ENCODE measurements at places on chromosomes 2 and 18.

- DNase-seq, result no peak
Measured at GRCh38 chr2:125684256-125684655, 971.7 kb upstream of the GYPC start.

- DNase-seq, result no peak
Measured at GRCh38 chr2:240449764-240450531, 14.5 kb downstream of the GPC1 start.

DNA sequence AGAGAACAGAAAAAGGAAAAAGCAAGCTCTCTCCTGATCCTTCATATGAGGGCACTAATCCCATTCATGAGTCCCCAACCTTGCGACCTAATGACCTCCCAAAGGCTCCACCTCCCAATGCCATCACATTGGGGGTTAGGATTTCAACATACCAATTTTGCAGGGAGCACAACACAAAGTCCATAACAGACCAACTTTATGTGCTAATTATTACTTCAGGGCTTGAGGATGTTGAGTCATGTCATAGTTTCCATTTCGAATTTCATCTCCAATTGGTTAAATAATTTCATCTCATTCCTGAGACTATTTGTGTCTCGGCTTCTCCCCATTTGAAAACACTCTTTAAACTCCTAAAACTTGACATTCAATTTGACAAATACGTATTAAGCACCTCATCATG lies 69.9 kb upstream of the KLF7 start:
- DNase-seq, result no peak

DNA sequence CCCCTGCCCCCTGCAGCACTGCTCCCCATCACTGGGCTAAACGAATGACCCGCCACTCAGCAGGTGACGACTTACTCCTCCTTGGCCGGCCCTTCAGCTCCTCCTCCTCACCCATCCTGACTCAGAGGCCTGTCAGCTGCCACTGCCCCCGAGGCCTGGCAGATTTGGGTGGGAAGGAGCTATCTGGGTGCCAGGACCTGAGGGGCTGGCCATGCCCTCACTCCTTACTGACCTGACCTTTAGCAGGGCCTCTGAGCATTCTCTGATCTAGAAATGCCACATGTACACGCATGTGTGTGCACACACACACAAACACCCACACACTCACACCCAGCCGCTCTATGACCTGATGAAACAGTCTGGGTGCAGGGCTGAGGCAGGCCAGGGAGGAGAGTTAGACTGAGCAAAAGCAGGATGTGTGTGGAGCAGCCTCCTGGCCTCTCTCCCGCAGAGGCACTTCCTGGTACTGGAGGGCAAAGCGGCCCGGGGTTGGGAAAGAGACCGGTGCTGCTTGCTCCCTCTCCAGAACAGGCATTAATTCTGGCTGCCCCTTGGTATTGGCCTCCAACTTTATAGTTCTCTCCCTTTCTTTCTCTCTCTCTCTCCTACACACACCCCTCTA lies 68.0 kb downstream of the ZFP36L2 start:
- no peak for DNase-seq

GRCh38 chr2:33704406-33704855 lies 105.3 kb upstream of the FAM98A start:
- DNase-seq, result no peak

DNA sequence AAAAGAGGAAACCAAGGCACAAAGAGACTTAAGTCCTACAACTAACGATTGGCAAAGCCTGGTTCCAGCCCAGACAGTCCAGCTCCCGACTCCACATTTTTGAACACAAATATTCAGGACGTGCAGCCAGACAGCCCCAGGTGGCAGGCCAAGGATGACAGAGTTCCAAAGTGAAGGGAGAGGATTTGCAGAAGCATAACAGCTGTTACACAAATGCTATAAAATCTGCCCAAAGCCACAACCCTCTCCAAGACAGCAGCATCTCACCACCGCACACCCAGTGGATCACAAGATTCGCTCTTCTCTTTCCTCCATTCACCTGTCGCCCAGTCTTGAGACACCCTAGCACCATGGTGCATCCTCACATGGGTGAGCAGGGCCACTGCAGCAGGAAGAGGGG lies 227.1 kb upstream of the ID2 start:
- no peak for DNase-seq

DNA sequence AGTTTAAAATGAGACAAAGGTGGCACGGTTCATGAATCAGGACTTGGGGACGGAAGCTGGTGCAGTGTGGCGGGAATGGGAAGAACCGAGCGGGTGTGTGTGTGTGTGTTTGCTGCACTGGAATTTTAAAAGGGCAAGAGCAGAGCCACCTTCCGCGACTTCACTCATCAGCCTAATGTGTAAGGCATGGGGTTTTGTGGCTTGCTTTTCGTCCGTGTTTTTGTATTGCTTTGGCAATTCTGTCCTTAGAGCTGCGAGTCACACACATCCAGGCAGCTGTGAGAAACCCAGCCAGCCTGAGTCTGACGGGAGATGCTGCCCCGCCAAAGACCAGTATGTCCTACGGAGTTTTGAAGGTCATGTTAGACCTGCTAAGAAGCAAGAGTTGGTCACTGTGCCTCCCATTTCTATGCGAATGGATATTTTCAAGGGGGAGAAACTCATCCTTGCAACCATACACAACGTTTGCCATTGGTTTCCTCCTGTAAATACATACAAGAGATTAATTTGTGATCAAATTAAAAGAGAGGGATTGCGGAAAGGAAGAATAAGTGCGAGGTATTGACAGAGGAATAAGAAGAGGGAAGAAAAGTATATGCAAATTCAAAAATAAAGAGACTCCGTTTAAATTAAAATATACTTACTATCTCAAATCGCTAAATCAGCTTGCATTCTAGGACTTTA lies 665 bp upstream of the CACNB4 start:
- DNase-seq, result no peak

DNA sequence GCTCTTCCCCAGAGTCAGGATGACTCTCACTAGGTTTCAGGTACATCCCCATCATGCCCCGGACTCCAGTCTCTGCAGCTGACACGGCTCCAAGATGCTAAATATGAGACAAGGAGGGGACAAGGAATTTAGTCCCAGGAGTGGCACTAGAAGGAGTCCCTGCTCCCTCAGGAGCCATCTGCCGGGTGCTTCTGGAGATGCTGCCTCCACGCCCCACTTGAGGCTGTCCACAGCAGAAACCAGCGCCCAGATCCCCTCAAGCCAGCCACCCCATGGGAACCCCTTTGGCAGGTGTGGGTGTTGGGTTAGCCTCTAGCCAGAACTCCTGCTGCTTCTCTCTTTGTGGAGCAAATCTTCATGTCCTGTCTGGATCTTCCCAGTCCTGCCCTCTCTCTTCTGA lies 40.3 kb downstream of the BCL11A start:
- DNase-seq, result no peak

DNA sequence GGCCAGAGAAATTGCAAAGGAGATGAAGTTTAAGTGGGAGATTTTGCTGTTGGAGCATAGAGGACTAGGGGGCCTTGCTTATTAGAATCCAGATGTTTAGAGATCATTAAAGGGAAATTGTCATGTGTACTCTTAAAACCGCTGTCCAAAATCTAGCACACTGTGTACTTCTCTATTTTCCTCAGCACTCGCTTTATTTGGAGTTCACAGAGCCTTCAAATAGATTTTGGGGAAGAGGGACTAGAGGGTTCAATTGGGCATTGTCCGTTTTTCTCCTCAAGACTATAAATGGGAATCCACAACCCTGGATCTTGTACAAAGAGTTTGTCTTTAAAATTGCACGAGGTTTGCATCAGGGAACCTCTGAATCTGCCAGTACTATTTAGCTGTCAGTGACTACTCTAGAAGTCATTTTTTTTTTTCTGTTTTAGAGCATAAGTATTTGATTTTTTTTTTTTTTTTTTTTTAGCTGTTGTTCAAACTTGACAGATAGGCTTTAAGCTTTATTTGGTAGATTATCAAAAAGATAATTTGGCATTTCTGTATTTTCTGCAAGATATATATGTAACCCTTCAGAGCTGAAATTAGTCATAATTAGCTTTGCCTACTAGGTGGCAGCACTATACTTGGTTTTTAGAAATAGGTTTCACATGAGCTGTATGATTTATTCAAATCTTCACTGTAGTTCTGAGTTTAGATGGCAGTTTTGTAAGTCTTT lies 14.2 kb downstream of the PMS1 start:
- no peak for DNase-seq

- no peak for DNase-seq
Measured at GRCh38 chr2:233358947-233359346, 4.7 kb downstream of the DGKD start.

- no peak for DNase-seq
Measured at GRCh38 chr18:44986933-44987332, 306.2 kb downstream of the SETBP1 start.

GRCh38 chr2:16760426-16760825 lies 94.8 kb upstream of the CYRIA start:
- DNase-seq, result no peak

- DNase-seq, result no peak
Measured at GRCh38 chr2:108573061-108573460, 38.8 kb downstream of the LIMS1 start.

DNA sequence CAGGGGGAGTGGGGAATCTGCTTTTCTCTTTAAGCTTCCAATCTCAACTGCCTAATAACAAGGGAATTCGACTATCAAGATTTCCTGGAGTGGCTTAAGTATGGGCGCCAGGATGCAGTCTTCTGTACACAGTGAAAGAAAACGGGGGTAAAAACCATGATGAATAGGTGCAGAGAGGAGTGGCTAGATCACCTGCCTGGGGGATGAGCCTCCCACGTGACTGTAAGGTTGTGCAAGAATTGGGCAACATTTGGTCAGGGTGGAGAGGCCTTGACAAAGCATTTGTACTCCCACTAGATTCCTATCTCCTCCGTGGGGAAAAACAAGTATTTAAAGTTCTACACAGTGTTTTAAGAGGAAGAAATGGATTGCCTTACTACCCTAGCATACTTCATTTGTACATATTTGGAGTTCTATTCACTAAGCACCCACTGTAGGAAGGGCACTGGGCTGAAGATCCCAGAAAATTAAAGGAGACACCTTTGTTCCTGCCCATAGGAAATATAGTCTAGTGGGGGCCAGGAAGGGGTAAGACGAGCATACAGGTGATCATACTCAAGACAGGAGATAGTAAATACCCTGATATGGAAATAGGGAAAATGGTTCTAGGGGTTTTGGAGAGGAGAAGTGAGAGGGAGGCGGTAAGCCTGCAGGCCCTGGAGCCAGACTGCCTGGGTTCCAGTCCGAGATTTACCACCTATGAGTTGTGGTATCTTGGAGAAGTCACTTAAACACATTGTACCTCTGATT lies 29.2 kb downstream of the EPAS1 start:
- DNase-seq, result no peak

DNA sequence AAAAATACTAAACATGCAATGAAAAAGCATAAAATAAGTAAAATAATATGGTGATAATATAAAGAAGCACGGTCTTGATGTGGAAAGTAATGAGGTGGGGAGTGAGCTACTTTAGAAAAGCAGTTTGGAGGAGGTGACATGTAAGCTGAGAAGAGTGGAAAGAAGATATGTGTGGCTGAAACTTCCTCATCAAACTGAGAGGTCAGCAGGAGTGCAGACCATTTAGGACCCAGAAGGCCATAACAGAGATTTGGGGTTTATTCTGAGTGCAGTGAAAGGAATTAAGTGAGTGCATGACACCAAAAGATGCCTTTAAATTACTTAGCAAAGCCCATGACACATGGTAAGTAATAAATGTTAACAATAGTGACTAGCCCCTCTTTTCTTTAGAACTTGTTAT lies 24.4 kb upstream of the TMEM182 start:
- no peak for DNase-seq

DNA sequence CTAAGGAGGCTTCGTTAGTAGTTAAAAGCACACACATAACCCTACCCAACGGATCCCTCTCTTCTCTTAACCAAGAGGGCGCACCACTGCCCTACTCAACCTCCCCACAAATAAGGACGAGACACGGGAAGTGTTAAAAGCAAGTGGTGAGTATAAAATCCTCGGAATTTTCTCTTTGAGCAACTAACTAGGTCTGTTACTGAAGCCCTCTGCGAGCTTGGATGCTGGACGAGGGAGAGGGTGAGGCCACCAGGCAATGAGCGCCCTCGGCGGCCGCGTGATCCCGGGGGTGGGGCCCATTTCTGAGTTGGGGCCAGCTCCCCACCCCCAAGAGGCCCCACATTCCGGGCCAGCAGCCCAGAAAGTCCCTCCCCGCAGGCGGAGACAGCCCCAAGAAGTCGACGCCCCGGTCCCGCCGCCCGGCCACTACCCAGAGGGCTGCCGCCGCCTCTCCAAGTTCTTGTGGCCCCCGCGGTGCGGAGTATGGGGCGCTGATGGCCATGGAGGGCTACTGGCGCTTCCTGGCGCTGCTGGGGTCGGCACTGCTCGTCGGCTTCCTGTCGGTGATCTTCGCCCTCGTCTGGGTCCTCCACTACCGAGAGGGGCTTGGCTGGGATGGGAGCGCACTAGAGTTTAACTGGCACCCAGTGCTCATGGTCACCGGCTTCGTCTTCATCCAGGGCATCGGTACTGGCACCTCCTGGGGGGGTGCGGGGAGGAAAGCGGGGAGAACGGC lies at the start of gene CYBRD1:
Gene CYBRD1 (plus strand): TSS at position 423 of the 736 bp plus-strand sequence. CDS start 72 bp downstream, at position 495.
- DNase-seq, result no peak

GRCh38 chr2:75007061-75007460 lies 48.6 kb downstream of the POLE4 start:
- DNase-seq, result no peak

- DNase-seq, result no peak
Measured at GRCh38 chr2:8663997-8664396, 17.9 kb upstream of the ID2 start.

DNA sequence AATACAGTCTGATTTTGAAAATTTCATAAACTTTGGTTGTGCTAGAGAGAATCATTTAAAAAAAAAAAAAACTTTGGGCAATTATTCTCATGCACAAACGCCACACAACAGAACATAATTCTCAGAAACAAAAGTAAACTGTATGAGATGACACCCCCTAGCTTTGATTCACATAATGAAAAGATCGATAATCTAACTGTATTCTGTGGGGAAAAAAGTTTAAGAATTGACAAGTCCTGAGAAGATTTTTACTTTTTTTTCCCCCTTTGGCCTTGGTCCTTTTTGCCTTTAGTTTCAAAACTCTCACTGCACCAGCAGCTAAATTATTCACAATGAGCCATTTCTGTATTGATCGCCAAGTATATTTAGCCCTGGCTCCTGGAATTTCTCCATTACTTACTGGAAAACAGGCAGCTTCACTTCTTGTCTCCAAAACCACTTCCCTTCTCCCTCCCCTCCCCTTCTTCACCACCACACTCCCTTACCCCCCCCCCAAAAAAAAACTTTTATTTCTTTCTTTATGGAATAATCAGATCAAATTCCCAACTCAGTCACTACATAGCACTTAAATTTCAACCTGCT lies 2.0 kb downstream of the IKZF2 start:
- no peak for DNase-seq

GRCh38 chr2:205636549-205637319 lies 45.6 kb upstream of the NRP2 start:
- no peak for DNase-seq
